Caco-2 (cell line): ENCODE measurements at places on chromosomes 16 and 17. TPM values are rescaled to one million over a fixed set of nuclear protein-coding genes. Genes with fewer than 3 reads are reported as not detected.

- DNase-seq: no peak
Measured at GRCh38 chr17:63150490-63150889, 184.5 kb downstream of the TANC2 start.

- DNase-seq: no peak
Measured at GRCh38 chr17:956905-957304, 22.7 kb downstream of the NXN start.

ARSG gene
- 5.8 and 6.1 TPM in 2 replicates for total RNA-seq

INPP5K gene
- total RNA-seq: 24.1 and 27.3 TPM in 2 replicates

ITGAX gene
- not detected in 2 replicates for total RNA-seq

ESRP2 gene
- total RNA-seq: 109 and 110 TPM in 2 replicates

CCL8 gene
- not detected in 2 replicates for total RNA-seq

DNA sequence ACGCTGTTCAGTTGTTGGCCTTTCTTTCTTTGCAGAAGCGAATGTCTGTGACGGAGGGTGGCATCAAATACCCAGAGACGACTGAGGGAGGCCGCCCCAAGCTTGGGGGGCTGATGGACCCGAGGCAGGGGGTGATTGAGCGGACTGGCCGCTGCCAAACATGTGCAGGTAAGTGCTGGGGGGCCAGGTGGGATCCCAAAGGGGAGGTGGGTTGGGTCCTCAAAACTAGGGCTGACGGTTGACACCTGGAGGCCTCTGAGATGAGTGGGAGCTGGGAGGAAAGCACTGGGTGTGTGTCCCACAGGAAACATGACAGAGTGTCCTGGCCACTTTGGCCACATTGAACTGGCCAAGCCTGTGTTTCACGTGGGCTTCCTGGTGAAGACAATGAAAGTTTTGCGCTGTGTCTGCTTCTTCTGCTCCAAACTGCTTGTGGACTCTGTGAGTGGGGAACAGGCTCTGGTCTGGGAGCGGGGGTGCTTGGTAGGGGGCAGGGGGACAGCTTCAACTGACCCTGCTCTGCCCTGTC, 11.8 kb downstream of the POLR2A start:
- no peak for DNase-seq

CASKIN1 gene
- 6.6 and 10.8 TPM in 2 replicates for total RNA-seq

DNA sequence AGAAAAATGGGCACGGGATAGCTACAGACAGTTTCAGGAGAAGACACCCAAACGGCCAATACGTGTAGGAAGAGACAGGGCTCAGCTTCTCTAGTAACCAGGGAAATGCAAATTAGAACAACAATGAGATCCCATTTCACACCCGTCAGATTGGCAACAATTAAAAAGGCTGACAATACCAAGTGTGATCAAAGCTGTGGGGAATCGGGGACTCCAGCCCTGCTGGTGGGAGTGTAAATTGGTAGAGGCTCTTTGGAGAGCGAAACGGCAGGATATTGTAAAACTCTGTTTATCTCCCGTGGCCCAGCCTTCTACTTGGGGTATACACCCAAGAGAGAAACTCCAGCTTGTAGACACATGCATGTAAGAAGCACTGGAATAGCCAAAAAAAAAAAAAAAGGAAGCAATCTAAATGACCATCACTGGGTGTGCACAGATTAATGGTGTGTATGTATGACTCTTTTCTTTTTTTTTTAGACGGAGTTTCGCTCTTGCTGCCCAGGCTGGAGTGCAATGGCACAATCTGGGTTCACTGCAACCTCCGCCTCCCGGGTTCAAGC, 27.5 kb downstream of the MYBBP1A start:
- no peak for DNase-seq

DNA sequence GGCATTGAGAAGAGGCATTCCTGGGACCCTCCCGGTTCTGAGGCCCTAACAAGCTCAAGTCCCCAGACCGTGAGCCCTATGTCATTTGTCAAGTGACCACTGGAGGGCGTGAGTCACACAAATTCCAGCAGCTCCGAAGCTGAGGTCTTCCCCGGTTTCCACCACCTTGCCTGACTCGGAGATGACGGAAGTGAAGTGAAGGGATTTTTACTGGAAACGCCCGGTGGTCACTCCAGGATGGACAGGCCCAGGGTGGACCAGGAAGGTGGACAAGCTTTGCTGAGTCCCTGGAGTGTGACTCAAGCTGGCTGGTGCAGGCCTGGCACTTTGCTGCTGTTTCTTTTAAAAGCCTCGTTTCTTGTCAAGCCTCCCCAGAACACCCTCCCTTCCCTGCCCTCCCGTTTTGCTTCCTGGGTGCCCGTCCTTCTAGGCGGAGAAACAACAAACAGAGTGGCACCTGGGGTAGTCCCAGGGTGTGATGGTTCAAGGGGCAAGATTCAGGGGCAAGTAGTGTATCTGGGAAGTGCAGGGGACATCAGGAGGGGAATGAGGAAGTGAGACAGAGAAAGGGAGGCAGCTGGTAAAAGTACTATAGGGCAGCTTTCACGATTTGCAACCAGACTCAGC, 5.3 kb upstream of the NOS2 start:
- peak; percentile 97 for DNase-seq

- no peak for DNase-seq
Measured at GRCh38 chr17:3735515-3735914, 11.8 kb downstream of the HASPIN start.

- no peak for DNase-seq
Measured at GRCh38 chr17:35254107-35254773, 11.4 kb downstream of the SLFN5 start.

DNA sequence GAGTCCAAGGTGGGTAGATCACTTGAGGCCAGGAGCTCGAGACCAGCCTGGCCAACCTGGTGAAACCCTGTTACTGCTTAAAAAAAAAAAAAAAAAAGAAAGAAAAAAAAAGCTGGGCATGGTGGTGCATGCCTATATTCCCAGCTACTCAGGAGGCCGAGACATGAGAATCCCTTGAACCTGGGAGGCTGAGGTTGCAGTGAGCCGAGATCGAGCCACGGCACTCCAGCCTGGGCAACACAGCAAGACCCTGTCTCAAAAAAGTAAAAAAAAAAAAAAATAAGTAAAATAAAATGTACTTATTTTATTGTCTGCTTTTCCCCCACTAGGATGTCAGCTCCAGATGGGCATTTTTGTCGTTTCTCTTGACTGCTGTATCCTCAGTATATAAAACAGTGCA, 107.7 kb downstream of the ABCC1 start:
- no peak for DNase-seq

DNA sequence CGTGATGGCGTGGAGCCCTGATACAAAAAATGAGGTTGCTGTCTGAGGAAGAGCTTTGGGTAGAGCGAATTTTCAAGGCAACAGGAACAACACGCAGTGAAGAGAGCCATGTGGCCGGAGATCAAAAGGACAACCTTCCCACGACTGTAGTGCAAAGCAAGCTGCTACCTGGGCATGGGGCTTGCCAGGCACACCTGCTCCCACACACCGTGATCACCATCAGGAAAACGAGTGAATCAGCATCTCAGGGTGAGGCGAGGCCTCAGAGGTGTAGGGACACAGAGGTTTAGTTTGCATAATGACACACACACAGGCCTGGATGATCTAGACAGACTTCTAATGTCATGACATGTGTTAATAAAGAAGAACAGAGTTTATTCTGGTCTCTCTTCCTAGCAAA, 65.7 kb downstream of the PARN start:
- no peak for DNase-seq

DNA sequence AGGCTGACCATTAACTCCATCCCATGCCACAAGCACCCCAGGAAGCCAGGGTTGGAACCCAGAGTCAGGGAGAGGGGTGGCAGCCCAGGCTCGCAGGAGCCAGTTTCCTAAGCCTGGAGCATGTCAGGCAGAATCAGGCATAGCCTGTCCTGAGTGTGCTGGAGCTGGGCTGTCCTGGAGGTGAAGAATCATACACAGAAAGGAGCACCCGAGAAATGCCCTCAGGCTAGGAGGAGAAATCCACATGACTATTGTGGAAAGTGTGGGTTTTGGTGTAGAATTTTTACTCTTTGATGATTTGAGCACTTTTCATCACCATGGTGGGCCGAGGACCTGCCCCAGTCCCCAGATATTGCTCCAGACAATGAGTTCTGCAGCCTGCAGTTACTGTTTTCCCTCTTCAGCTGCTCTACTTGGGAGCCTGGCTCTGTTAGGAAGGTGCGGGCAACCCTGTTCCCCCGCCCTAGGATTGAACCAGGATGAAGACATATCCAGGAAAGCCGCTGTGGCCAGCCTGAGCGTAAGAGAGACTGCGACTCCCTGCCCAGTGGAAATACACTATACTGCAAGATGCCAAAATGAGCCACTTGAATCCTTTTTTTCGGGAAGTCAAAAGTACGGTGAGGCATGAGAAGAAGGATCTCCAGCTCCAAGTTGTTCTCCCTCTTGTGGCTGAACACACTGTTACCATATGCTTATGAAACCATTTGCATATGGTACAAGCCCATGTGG, 29.0 kb upstream of the HEATR6 start:
- no peak for DNase-seq

GRCh38 chr17:80307994-80308691, 47.5 kb downstream of the RNF213 start:
- DNase-seq: no peak
